ENCODE measurements at places on chromosomes 2 and 18.

DNA sequence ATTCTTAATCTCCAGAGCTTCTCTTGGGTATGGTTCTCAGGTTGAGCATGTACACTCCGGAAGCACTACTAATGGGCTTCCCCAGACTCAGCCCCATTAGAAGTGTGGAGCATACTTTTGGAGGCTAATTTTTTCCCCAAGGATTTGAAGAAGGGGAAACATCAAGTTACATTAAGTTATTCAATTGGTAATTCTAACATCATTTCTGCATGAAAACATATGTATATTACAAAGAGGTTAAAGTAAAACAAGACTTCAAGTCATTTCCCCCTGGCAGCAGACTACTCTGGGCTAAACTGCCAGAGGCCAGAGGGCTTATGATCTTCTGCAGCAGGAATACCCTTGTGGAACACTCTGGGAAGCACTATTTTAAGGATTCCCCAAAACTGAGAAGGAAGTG is 227.7 kb upstream of the STK17B start:
- DNase-seq, result no peak

DNA sequence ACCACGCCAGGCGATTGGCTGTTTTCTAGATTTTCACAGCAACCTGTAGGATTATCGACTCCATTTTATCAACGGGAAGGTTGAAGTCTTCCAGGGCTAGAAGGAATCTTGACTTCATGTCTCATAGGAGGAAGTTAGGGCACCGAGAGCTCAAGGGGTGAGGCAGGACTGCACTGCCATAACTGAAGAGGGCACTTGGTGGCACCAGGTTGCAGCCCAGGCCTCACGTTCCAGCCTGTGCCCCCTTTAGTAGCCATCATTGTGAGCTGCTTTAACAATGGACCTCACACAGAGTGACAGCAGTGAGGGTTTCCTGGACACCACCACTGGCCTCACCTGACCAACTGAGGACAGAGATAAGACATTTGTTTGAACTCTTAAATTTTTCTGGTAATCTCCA is 22.9 kb upstream of the RPL37A start:
- DNase-seq, result no peak

GRCh38 chr2:133976659-133977058 is 277.2 kb upstream of the MGAT5 start:
- DNase-seq, result no peak

GRCh38 chr2:6665093-6666045 is 200.3 kb downstream of the CMPK2 start:
- DNase-seq, result no peak

DNA sequence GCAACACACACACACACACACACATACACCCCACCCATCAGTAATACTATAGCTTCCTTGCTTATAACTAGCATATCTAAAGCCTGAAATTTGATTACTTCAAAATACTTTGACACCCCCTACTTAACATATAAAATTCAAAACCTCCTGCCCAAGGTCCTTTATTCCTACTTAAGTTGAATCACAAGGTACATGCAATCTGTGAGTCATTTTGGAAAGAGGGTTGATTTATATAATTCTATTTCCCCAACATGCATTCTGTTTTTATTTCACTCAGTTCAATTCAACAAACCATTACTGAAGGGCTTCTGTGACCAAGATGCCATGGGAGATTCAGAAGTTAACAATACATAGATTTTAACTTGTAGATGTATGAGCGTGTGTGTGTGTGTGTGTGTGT is 420.7 kb downstream of the METTL4 start:
- no peak for DNase-seq

GRCh38 chr2:233462202-233462785 is 104.3 kb downstream of the USP40 start:
- no peak for DNase-seq

DNA sequence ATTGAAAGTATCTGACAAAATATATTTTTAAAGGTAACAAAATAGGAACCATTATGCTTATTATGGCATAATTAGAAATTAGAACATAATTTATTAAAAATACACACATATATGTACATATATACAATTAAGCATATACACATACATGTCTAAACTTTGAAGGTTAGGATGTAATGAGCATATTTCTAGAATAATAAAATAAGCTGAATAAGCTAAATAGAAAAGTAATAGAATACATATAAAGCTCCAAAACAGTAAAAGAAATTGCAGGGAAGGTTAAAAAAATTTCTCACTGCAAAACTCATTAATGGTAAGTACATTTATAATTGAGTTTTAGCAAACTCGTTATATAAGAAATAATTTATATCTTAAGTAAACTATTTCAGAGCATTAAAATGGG is 1561.5 kb upstream of the ZEB2 start:
- DNase-seq, result no peak

GRCh38 chr18:63949068-63949737 is at the start of gene HMSD:
Gene HMSD, plus strand, starts transcription at chr18:63949301. Its CDS starts 4,155 bp downstream, at chr18:63953456.
- DNase-seq, result no peak

DNA sequence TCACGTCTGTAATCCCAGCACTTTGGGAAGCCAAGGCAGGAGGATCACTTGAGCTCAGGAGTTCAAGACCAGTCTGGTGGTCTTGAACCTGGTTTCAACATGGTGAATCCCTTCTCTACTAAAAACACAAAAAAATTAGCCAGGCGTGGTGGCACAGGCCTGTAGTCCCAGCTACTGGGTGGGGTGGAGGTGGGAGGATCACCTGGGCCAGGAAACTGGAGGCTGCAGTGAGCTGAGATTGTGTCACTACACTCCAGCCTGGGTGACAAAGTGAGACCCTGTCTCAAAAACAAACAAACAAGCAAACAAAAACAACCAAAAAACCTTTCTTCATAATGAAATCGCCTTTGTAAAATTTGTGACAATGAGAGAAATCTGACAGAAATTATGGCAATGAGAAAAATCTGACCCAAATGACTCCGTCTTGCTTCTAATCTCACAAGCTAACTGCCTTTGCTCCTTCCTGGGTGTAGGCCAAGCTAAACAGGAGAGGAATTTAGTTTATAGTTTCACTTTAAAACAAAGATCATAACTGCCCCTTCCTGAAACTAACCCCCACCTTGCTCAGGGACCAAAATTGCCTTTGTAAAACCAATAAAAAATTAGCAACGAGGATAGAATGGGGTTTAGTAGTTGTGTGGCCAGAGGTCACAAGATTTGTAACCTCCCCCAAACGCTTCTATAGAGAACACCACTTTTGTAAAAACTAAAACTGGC is 60.7 kb upstream of the KIF5C start:
- DNase-seq, result no peak

GRCh38 chr18:9743200-9744016 is 35.3 kb downstream of the RAB31 start:
- no peak for DNase-seq
